NCI-H1930 (cell line): ENCODE measurements at places on chromosomes 4 and X.

GRCh38 chr4:74123065-74123728 is 24.2 kb upstream of the CXCL2 start:
- no peak for DNase-seq

DNA sequence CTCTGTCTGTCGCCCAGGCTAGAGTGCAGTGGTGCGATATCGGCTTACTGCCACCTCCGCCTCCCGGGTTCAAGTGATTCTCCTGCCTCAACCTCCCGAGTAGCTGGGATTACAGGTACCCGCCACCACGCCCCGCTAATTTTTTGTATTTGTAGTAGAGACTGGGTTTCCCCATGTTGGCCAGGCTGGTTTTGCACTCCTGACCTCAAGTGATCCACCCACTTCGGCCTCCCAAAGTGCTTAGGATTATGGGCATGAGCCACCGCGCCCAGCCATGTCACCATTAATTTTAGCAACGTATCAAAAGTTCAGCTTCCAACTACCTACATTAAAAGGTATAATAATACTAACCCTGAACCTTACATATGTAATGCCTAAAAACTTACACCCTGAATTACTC is 940 bp upstream of the UTP3 start:
- DNase-seq, result no peak

- DNase-seq, result no peak
Observed at GRCh38 chrX:13215729-13216128, 104.1 kb downstream of the ATXN3L start.

DNA sequence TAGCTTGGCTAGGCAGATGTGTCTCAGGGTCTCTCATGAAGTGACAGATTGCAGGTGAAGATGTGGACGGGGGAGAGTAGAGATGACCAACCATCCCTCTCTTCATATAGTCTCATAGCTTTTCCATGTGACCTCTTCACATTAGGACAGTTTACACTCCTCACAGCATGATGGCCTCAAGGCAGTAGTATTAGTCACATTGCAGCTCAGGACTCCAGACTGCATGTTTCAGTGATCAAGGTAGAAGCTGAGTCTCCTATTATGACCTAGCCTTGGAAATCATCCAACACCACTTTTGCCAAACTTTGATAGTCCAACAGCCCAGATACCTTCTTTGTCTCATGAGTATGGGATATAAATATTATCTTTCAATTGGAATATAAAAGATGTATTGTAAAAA is 147.7 kb downstream of the GASK1B start:
- no peak for DNase-seq

- DNase-seq, result no peak
Observed at GRCh38 chr4:20735931-20736330, 35.7 kb downstream of the PACRGL start.
